ENCODE measurements at places on chromosomes 11 and 22.
A peak's percentile ranks its signal among the peaks of the same experiment; 100 is the strongest.

- peak; percentile 35 for DNase-seq
Observed at GRCh38 chr22:43540529-43540923, 128.7 kb downstream of the MPPED1 start.

- no peak for DNase-seq
Observed at GRCh38 chr11:111448831-111449557, 63.2 kb downstream of the BTG4 start.

GRCh38 chr11:10931761-10932670 lies 74.2 kb upstream of the ZBED5 start:
- no peak for DNase-seq

DNA sequence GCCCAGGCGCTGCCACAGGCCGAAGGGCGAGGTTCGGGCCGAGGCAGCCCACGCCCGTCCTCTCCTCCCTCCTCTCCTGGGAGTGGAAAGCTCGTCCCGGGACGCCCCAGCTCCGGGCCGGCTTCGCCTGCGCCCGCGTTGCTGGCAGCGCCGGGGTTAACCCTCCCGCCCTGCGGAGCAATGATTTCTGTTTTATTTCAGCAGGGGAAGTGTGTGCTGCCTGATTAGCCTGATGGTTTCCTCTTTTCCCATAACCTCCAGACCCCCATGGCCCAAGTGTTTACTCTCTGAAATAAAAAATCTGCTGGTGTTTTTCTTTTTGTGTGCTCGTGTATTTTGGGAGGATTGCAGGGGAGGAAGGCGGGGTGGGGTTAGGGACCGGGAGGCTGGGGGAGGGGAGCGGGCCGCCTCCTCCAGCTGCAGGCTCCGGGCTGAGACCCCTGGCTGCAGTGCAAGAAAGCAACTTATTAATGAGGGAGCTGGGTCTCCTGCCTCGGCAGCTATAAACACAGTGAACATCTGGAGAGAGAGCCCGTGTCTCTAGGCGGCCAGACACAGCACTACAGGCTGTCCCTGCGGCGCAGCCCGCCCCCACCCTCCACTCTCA lies 38.6 kb downstream of the ETS1 start:
- no peak for DNase-seq

DNA sequence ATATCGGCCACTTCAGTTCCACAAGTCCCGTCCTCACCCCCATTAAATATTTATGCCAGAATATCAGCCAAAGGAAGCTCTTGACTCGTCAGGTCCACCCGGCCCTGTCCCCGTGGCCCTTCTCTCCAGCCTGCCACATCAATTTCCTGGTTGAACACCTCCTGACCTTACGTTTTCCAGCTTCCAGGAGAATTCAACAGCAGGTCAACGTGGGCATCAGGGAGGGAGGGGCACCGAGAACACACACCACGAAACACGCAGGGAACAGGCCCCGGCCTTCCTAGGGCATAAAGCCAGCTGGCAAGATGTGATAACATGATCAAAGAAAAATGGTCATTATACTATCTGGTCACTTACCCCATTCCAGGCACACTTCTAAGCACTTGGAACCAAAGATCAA lies 15.3 kb downstream of the SULT4A1 start:
- no peak for DNase-seq

- peak; percentile 73 for DNase-seq
Observed at GRCh38 chr11:116454020-116454645, 318.7 kb downstream of the BUD13 start.
